ENCODE measurements at places on chromosomes 7 and 10.

GRCh38 chr7:22668971-22669401, 58.0 kb upstream of the IL6 start:
- no peaks in the 10 kb centered on the region for H3K4me1 ChIP-seq
- H3K4me3 ChIP-seq, result no peak overlapping the region
- H3K27me3 ChIP-seq, result no peaks in the 10 kb centered on the region
- no peak overlapping the region for H3K27ac ChIP-seq
- H3K36me3 ChIP-seq, result no peaks in the 10 kb centered on the region

GRCh38 chr10:96565774-96566173, 21.0 kb downstream of the TM9SF3 start:
- no peaks in the 10 kb centered on the region for H3K27me3 ChIP-seq
- no peaks in the 10 kb centered on the region for H3K36me3 ChIP-seq
- no peak for DNase-seq
- H3K4me1 ChIP-seq, result peaks cover 10% of the 10 kb centered on the region

GRCh38 chr7:49174396-49174795, 250.0 kb downstream of the CDC14C start:
- H3K36me3 ChIP-seq, result no peaks in the 10 kb centered on the region
- H3K4me3 ChIP-seq, result no peak overlapping the region
- H3K27me3 ChIP-seq, result no peaks in the 10 kb centered on the region
- no peak for DNase-seq

DNA sequence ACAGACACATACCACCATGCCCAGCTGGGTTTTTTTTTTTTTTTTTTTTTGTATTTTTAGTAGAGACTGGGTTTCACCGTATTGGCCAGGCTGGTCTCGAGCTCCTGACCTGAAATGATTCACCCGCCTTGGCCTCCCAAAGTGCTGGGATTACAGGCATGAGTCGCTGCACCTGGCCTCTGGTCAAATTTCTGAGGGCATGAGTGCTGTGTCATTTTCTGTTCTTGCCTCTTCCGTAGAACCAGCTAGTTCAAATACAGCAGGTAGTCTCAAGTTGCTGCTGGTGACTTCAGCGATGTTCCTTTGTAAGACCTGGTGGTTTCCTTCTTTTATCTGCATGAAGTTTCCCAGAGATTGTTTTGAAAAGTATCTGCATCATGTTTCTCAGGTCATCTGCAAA, 134.8 kb upstream of the SHH start:
- no peaks in the 10 kb centered on the region for H3K4me1 ChIP-seq
- H3K4me3 ChIP-seq, result no peak overlapping the region
- H3K36me3 ChIP-seq, result no peaks in the 10 kb centered on the region
- no peak for DNase-seq
- no peak overlapping the region for H3K27ac ChIP-seq

DNA sequence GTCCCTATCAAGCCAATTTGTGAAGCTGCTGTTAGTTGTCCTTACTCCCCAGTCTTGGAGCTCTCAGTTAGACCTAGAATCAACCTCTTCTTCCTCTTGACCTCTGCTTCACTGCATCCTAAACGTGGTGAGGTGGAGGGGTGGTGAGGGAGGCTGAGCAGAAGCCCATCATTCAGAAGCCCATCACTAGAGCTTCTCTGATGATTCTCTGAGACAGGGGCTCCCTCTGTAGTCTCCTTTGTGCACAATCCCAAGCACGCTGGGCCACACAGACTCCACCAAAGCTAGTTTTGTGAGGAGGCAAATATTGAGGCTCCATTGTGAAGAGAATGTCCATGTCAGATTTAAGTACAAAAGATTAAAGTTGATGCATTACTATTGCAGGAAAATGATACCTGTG, 163.8 kb upstream of the PRSS1 start:
- no peak overlapping the region for H3K27ac ChIP-seq
- no peak for DNase-seq
- H3K4me3 ChIP-seq, result no peak overlapping the region
- H3K36me3 ChIP-seq, result no peaks in the 10 kb centered on the region

- no peaks in the 10 kb centered on the region for H3K36me3 ChIP-seq
- H3K27ac ChIP-seq, result no peak overlapping the region
- H3K4me1 ChIP-seq, result no peaks in the 10 kb centered on the region
- H3K27me3 ChIP-seq, result no peaks in the 10 kb centered on the region
- H3K4me3 ChIP-seq, result no peak overlapping the region
Measured at GRCh38 chr10:48573045-48573444, 31.8 kb downstream of the ARHGAP22 start.

GRCh38 chr10:98265403-98266378, 2.3 kb downstream of the LOXL4 start:
- no peaks in the 10 kb centered on the region for H3K36me3 ChIP-seq
- H3K27me3 ChIP-seq, result no peaks in the 10 kb centered on the region
- H3K4me1 ChIP-seq, result peaks cover 41% of the 10 kb centered on the region
- H3K27ac ChIP-seq, result peak overlapping the region; percentile 94
- no peak for DNase-seq

- peaks cover 1% of the 10 kb centered on the region for H3K36me3 ChIP-seq
- no peak overlapping the region for H3K4me3 ChIP-seq
- DNase-seq, result peak; percentile 52
- no peak overlapping the region for H3K27ac ChIP-seq
Measured at GRCh38 chr7:1974290-1975101, 258.2 kb downstream of the MAD1L1 start.

DNA sequence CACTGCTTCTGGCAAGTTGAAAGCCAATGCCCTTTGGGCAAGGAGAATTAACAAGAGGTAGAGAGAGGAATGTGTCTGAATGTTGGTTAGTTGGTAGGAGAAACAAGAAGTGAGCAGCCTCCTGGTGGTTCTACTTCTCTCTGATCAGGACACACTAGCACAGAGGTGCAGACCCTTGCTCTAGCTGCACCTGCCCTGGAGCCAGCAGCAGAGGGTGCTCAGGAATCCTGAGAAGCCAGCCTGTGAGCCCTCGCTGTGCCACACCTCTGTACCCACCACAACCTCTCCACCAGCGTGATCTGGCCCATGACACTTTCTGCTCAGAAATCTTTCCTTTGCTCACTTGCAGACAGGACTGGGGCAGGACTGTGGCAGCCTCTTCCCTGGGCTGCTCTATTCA, 364.7 kb downstream of the RPS24 start:
- no peaks in the 10 kb centered on the region for H3K27me3 ChIP-seq
- H3K4me3 ChIP-seq, result no peak overlapping the region
- no peaks in the 10 kb centered on the region for H3K36me3 ChIP-seq

- H3K4me1 ChIP-seq, result no peaks in the 10 kb centered on the region
- no peak overlapping the region for H3K4me3 ChIP-seq
- H3K27me3 ChIP-seq, result no peaks in the 10 kb centered on the region
- no peaks in the 10 kb centered on the region for H3K36me3 ChIP-seq
- no peak for DNase-seq
Measured at GRCh38 chr7:104643587-104644217, 315.3 kb downstream of the LHFPL3 start.

DNA sequence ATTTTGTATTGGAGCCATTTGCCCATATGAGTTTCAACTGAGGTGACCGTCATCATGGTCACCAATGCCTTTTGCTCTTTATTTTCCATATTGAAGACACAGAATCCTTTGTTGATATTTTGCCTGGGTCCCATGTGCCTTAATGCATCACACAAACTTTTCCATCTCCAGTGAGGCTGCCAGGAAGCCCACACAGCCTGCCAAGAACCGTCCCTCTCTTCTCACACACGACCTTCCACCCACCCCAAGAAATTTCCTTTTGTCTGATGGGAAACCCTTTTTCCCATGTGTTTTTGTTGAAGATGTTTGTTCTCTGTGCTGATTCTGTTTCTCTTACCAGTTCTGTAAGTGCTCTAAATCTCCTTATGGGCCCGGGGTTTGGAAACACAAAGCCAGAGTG, 168.9 kb downstream of the CSTF2T start:
- no peak overlapping the region for H3K4me3 ChIP-seq
- no peak overlapping the region for H3K27ac ChIP-seq
- peaks cover 69% of the 10 kb centered on the region for H3K4me1 ChIP-seq
- no peak for DNase-seq
- no peaks in the 10 kb centered on the region for H3K36me3 ChIP-seq
- no peaks in the 10 kb centered on the region for H3K27me3 ChIP-seq

DNA sequence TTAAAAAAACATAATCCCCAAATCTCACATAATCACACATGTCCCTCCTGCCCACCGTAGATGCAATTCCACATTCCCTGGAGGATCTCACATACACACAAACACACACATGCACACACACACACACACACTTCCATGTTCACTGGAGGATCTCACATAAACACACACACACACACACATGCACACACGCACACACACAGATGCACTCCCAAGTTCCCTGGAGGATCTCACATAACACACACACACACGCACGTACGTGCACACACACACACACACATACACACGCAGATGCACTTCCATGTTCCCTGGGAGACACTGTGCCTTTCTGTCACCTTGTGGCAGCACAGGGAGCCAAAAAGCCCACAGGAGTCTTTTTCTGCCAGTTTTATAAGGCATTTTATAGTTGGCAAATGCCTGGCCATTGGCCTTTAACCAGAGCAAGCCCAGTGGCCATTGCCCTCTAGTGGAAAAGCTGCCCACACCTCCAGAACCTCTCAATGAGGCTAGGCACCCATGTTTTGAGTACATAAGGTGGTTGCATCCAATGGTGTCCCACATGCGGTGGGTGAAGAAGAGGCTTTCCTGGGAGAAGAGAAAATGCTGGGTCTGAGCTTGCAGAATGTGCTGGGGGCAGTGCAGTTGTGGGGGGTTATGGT, 115.4 kb upstream of the ACBD5 start:
- H3K4me3 ChIP-seq, result no peak overlapping the region
- no peaks in the 10 kb centered on the region for H3K36me3 ChIP-seq
- no peaks in the 10 kb centered on the region for H3K27me3 ChIP-seq
- no peaks in the 10 kb centered on the region for H3K4me1 ChIP-seq

- peak; percentile 37 for DNase-seq
- H3K4me1 ChIP-seq, result no peaks in the 10 kb centered on the region
- H3K36me3 ChIP-seq, result no peaks in the 10 kb centered on the region
- no peak overlapping the region for H3K4me3 ChIP-seq
- H3K27ac ChIP-seq, result no peak overlapping the region
- peaks cover 19% of the 10 kb centered on the region for H3K27me3 ChIP-seq
Measured at GRCh38 chr10:131792809-131793208, 108.0 kb upstream of the PPP2R2D start.

- no peaks in the 10 kb centered on the region for H3K27me3 ChIP-seq
- no peak overlapping the region for H3K27ac ChIP-seq
- H3K36me3 ChIP-seq, result no peaks in the 10 kb centered on the region
- peak; percentile 52 for DNase-seq
Measured at GRCh38 chr7:289209-289755, 688 bp upstream of the FOXL3 start.

- no peaks in the 10 kb centered on the region for H3K27me3 ChIP-seq
- H3K36me3 ChIP-seq, result no peaks in the 10 kb centered on the region
- H3K4me3 ChIP-seq, result no peak overlapping the region
- no peak overlapping the region for H3K27ac ChIP-seq
Measured at GRCh38 chr10:30155401-30155800, 96.0 kb upstream of the JCAD start.

DNA sequence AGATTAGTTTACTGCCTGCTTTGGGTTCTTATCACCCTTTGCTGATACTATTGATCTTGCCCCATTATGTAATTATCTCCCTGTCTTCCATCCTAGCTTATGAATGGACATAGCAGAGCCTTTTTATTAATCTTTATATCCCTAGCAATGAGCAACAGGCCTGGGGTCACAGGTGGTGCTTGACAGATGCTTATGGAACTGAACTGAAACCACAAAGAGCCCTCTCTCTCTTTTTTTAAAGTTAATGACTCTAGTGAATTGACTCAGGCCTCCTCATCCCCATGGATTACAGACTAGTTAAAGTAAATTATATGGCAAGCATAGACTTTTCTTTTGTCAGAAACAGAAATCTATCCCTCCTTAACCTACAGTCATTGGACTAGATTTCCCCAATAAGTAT, 265.2 kb downstream of the PHTF2 start:
- H3K4me3 ChIP-seq, result no peak overlapping the region
- no peak for DNase-seq
- H3K36me3 ChIP-seq, result peaks cover 5% of the 10 kb centered on the region

- H3K4me3 ChIP-seq, result no peak overlapping the region
- H3K4me1 ChIP-seq, result peaks cover 6% of the 10 kb centered on the region
- peaks cover 20% of the 10 kb centered on the region for H3K36me3 ChIP-seq
- H3K27me3 ChIP-seq, result no peaks in the 10 kb centered on the region
Measured at GRCh38 chr10:33190406-33190805, 144.1 kb downstream of the NRP1 start.

DNA sequence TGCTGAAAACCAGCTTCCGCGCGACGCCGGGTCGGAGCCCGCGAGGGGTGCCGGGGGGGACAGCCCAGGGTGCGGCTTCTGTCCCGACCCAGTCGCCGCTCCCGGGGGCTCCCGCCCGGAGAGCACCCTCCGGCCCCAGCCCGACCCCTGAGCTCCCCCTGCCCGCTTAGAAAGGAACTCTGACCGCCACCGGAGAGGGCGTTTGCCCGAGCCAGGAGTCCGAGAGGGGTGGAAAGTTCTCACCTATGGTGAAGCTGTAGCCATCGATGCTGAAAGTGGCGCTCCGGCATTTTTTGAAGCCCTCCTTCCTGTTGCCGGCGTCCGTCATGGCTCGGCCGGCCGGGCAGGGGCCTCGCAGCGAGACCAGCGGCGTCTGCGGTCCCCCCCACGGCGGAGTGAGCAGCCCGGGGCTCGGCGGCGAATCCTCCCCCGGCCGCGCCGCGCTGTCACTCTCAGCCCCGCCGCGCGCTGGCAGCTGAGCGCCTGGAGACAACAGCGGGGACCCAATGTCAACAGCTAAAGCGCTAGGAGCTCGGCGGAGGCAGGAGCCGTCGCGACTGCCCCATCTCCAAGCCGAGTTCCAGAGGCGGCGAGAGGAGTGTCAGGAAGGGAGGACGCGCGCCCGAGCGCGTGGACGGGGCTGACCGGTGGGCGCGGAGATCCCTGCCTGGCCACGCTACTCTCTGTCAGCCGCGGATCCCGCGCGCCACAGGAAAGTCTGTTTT, 191.6 kb downstream of the LSM5 start:
- DNase-seq, result no peak
- H3K27me3 ChIP-seq, result peaks cover 40% of the 10 kb centered on the region
- no peak overlapping the region for H3K27ac ChIP-seq
- H3K4me1 ChIP-seq, result peaks cover 11% of the 10 kb centered on the region
- H3K36me3 ChIP-seq, result no peaks in the 10 kb centered on the region

DNA sequence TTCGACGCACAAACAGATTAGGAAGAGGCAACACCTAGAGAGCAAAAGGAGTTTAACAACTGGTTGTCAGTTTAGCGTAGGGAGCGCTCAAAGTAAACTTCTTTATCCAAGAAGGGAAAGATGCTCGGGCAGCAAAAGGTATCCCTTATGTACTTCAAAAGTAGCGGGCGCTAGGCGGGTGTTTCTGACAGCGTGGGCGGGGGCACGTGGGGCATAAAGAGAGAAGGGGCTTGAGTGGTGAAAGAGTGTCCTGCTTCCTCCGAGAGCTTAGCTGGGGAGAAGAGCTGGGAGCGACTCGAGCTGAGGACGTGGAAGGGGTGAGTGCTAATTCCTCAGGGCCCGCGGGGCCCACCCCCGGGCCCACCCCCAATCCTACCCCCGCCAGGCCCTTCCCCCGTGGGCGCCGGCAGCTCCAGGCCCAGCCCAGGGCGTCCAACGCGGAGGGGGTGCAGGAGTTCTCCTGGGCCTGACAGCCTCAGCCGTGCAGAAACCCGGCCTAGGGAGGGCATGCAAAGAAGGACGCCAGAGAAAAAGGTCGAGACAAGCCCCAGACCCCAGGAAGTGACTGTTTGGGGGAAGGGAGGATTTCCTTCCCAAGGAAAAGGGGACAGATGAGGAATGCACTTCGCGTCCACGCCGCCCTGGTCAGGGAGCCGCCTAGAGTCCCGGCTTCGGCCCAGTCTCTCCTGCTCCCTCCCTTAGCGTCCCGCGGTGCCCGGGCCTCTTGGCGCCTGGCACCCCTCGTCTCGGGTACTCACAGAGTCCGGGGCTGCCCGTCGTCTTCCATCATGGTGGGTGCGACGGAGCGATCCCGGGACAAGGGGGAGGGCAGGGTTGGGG, 868 bp downstream of the TIAL1 start:
- H3K36me3 ChIP-seq, result peaks cover 3% of the 10 kb centered on the region
- H3K27me3 ChIP-seq, result no peaks in the 10 kb centered on the region
- peak overlapping the region; percentile 95 for H3K4me3 ChIP-seq
- H3K4me1 ChIP-seq, result peaks cover 35% of the 10 kb centered on the region

Measured in tibial artery (tissue), 4 donors.